Ecto neural progenitor cell (in vitro differentiated cells): ENCODE measurements at places on chromosomes 13 and 19.

- DNase-seq: no peak
Observed at GRCh38 chr13:72457151-72457550, 270.3 kb downstream of the MZT1 start.

DNA sequence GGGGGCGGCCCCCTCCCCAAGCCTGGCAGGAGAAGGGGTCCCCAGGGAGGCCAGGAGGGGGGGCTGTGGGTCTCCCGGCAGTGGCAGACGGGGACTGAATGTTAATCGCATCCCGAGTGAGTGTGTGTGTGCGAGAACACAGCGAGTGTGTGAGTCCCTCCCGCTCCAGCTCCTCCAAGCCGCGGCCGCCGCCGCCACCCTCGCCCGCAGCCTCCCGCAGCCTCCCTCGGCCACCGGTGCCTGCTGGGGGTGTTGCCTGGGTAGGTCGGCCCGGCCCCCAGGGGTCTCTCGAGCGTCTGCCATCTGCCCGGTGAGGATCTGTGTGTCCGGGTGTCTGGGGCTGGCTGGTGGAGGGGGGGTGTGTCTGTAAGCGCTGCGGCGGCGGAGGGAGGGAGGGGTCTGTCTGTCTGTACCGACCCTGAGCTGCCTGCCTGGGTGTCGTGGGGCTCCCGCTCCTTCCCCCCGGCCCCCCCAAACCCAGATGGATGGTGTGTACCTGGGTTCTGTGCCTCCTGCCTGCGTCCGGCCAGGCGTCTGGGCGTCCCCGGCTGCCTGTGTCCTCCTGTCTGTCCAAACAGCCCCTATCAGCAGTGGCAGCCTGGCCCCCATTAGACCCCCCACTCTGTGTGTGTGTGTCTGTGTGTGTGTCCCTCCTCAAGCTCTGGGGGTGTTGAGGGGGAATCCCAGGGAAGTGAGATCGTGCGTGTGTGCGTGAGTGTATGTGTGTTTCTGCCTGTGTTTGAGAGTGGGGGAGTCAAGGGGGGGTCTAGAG, at the start of gene GRIN2D:
Gene GRIN2D (plus strand): TSS at position 110 of the 772 bp plus-strand sequence. CDS start 4,725 bp downstream, outside the sequence.
- peak; percentile 78 for DNase-seq

DNA sequence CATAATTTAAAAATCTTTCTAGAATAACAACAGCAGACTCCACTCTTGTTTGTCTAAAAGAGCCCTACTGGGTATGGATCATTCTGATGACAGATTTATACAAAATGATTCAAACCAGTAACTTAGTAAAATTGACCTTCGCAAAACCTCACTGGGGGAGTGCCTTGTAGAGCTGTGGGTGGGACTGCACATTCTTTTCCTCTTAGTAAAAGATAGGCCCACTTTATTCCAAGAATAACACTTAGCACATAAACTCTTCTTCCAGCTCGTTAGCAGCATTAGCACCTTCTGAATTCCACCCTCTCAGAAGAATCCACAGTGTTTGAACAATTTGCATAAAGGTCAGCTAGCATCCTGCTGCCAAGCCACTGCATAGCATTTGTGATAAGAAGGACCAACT, 106.8 kb downstream of the STOML3 start:
- no peak for DNase-seq

- DNase-seq: no peak
Observed at GRCh38 chr19:5966215-5966614, 11.7 kb downstream of the RANBP3 start.

- no peak for DNase-seq
Observed at GRCh38 chr13:50340146-50340545, 324.9 kb downstream of the KCNRG start.

GRCh38 chr13:22883956-22884355, 296.8 kb upstream of the SGCG start:
- peak; percentile 61 for DNase-seq

GRCh38 chr19:39144290-39145071, 18.9 kb downstream of the PAK4 start:
- DNase-seq: peak; percentile 63

DNA sequence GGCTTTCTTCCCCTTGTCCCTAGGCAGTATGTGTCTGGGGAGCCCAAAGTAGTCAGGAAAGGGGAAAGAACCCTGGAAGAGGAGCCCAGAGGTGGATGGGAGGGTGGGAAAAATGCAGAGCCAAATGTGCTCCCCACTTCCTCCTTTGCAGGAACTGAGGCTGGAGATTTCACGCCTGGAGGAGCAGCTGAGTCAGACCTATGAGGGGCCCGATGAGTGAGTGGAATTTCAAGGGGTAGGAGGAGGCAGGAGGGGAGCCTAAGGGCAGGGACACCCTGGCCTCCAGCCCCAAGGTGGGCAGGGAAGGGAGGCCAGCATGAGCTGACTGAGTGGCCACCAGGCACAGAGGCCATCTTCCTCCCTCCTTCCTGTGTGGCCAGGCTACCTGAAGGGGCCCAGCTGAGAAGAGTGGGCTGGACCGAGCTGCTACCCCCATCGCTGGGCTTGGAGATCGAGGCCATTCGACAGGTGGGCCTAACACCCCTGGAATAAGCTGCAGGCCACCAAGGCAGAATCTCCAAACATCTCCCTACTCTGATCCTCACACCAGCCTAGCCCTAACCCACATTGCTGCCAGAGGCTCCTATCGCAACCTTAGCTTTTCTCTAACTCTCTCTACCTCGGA, 14.3 kb downstream of the PTH2 start:
- DNase-seq: no peak

GRCh38 chr13:22765547-22765946, 415.2 kb upstream of the SGCG start:
- DNase-seq: no peak

DNA sequence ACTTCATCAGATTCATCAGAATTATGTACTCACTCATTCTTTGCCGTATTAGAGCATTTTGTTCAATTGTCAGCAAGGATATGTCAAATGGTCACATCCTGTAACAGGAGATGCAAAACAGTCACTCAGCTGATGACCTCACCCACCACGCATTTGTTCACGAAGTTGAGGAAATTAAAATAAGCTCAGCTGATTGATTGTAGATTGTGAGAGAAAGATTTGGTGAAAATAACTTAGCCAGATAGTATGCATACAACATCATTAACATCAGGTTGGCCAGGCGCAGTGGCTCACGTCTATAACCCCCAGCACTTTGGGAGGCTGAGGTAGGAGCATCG, 22.6 kb upstream of the CDC16 start:
- DNase-seq: no peak

DNA sequence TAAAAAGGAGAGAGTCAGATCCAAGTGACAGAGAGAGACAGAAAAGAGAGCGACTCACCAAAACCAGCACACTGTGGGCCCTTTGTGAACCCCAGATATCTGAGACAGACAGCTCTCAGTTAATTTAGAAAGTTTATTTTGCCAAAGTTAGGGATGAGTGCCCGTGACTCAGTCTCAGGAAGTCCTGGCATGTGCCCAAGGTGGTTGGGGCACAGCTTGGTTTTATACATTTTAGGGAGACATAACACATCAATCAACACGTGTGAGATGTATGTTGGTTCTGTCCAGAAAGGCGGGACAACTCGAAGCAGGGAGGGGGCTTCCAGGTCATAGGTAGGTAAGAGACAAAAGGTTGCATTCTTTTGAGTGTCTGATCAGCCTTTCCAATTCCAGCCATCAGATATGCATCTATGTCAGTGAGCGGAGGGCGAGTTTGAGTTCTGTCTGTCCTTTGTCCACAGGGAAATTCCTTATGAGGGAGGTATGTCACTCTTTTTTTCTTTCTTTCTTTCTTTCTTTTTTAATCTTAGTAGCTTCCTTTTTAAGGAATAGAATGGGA, 37.2 kb upstream of the ATP11A start:
- DNase-seq: peak; percentile 28
